Caki2 (cell line): ENCODE measurements at places on chromosomes 5 and 9. TPM values are rescaled to one million over a fixed set of nuclear protein-coding genes. Genes with fewer than 3 reads are reported as not detected.

The SLCO4C1 gene
- 4.1 and 4.4 TPM in 2 replicates for total RNA-seq

The PCA3 gene
- total RNA-seq = not detected in 2 replicates

The C5orf52 gene
- not detected in 2 replicates for total RNA-seq

The FST gene
- total RNA-seq = not detected in 2 replicates

- DNase-seq = no peak
These were observed 804 bp downstream of the ARSI start for GRCh38 chr5:150301901-150302300.

GRCh38 chr5:102856389-102856777 is 101.3 kb downstream of the PAM start:
- no peak for DNase-seq

DNA sequence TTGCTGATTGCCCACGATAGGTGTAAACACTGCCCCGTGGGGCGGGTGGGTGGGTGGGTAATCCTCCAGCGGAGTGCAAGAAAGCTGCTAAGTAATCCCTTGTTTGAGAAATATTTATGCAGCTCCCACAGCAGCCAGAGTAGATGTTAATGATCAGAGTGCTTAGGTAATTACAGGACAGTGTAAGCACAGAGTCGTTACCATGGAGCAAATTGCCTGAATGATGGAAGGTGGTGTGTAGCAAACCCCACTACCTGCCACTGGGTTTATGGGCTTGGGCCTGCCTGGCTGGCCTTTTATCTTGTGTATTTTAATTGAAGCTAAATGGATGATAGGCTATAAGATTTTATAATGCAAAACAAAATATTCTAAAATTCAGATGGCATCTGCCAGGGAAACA is 110.0 kb downstream of the COL5A1 start:
- no peak for DNase-seq

- peak; percentile 38 for DNase-seq
These were observed 19.0 kb upstream of the PTGER4 start for GRCh38 chr5:40660751-40661150.

DNA sequence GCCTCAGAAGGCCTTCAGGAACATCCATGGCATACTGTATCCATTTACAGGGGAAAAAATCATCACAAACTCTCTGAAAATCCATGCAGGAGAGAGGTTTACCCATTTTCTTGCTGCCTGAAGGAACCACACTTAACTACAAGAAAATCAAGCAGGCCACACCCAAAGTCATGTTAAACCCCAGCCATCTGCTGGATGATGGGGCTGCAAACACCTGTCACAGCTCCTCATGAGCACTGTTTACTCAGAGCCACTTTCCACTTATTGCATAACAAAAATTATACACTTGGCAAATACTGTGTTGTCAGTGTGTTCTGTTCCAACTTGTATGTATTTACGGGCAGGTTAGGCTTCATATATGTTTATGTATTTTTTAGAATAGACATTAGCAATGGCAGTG is 35.8 kb downstream of the PPIC start:
- DNase-seq = no peak

DNA sequence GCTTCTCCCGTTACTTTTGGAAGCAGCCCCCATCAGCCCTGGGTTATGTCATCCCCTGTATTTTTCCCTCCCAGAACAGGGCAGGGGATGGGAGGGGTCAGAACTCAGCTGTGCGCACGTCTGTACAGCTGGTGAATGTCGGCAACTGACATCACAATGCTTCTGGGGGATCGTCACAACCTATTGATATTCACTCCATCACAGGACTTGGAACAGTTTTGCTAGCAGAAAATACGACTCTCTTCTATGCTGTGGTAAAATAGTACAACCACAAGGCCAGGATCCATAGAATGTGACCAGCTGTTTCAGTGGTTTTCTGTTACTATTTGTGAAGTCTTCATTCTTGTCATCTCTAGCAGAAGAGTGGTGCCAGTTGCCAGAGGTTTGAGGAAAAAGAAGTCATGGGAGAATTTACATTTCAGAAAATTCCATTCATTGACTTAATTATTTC is 77.1 kb upstream of the KLF4 start:
- DNase-seq = no peak

- DNase-seq = no peak
These were observed 43.9 kb downstream of the SH3TC2 start for GRCh38 chr5:149018909-149019443.

GRCh38 chr9:131018621-131019020 is 9.6 kb downstream of the LAMC3 start:
- DNase-seq = no peak

GRCh38 chr5:159971931-159972461 is 36.9 kb upstream of the TTC1 start:
- DNase-seq = no peak

- DNase-seq = no peak
These were observed 368.3 kb downstream of the SPATA31D1 start for GRCh38 chr9:82356871-82357270.

DNA sequence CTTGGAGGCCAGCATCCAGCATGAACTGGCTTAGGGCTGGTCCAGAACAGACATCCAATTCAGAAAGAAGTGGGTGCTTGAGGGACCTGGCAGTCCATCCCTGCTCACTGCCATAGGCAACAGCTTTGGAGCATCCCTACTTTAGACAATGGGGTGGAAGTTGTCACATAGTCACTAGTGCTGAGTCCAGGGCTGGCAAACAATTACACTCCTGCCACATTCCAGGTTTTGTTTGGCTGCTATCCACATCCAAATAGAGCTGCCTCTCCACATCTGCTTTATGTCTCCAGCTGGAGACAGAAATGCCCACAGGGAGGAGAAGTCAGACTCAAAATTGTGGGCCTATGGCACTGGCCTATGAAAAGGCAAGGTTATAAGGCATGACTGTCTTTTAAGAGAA is 7.0 kb downstream of the FSTL4 start:
- no peak for DNase-seq

DNA sequence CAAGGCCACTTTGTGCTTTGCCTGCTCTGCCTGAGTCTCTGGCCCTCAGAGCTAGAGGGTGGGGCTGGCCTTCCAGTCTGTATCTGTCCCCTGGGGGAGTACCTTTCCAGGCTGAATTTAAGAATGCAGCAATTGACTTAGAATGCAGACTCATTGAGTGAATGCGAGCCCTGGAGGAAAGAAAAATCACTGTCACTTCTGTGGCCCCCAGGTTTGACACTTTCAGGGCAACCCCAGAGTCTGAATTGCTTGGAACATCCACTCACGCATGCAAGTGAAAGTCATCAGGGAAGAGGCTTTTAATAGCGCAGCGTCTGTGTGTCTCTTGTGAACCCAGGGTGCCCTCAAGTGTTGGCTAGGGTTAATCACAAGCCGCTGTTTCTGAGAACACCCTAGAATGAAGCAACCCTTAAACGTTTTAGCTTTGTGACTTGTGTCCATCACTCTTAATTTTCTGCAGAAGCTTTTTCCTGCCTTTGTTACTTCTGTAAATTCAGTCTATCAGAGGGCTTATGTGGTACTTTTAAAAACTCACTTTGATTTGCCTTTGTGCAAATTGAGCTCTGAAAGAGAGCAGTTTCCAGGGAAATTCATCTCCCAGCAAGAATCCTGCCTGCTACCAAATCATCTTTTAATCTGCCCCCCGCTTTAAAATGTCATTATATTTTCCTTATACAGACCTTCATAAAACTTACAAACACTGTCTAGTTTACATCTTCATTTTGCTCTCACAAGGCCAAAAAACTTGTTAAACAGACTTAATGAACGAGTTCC is 146.8 kb upstream of the IQGAP2 start:
- peak; percentile 36 for DNase-seq

DNA sequence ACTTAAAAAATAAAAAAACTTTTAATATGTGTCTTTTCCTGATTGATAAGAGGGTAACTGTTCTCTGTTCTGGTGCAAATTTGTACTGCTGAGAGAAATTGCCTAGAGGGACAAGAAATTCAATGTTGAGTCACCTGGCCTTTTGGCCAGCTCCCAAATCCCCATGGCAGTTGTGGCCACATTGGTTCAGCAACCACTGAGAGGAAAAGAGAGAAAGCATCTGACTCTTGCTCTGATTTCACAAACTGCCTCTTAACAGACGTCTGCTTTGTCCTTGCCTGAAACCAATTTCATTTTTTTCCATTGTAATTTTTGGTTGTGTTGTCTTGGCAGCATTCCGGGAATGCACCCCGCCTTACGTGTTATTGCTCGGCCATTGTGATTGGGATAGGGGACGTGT is 42.4 kb downstream of the NTRK2 start:
- peak; percentile 57 for DNase-seq

GRCh38 chr5:35899800-35900199 is 38.6 kb downstream of the CAPSL start:
- DNase-seq = no peak

- no peak for DNase-seq
These were observed 9.7 kb downstream of the RGMB start for GRCh38 chr5:98783051-98783649.

DNA sequence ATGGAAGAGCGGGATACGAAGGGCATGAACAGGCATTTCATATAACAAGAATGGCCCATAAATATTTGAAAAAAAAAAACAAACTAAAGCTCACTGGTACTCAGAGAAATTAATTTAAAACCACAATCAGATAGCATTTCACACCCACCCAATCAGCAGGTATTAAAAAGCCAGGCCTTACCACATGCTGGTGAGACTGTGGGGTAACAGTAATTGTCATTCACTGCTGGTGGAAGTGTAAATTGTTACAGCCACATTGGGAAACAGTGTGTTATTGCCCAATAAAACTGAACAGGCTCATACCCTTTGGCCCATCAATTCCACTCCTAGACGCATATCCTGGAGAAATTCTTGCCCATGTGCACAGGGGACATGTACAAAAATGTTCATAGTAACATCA is 66.0 kb downstream of the PLAC8L1 start:
- DNase-seq = no peak

- no peak for DNase-seq
These were observed 181.7 kb downstream of the ERCC6L2 start for GRCh38 chr9:96057155-96057554.

DNA sequence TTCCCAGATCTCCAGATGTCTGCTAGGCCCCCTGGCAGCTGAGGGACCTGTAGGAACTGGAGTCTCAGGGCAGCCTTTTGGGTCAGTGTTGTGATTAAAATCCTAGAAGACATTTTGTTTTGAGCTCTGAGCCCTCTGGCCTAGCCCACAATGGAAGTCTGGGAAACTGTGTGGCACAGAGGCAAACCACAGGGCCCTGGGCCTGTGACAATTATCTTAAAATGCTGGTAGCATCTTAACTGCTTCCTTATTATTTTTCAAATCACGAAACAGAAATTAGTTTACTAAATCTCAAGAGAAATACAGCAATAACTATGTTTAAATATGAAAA is 125.5 kb downstream of the STARD4 start:
- DNase-seq = no peak

DNA sequence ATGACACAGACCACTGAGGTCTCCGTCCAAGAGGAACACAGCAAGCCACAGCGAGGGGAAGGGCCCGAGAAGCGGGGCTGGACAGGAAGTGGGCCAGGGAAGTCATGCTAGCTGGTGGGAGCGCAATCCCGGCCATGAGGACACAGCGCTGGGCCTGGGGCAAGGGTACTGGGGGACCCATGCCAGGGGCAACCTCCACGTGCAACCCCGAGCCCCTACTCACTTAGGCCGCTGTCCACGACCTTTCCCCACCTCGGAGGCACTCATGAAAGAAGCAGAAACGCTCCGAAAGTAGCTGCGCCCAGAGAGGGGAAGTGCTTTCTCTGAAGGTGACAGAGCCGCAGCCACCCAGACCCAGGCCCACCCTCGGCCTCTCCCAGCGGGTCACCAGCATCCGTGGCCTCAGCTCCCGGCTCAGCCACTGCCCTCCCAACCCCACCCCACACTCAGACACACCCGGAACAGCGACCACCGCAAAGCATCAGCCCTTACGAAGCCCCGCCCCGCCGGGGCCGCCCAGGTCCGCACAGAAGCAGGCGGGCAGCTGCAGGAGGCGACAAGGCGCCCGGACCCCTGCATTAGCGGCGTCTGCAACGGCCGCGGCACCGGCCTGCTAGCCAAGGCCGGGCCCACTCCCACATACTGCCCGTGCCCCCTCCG is 782 bp downstream of the BICD2 start:
- DNase-seq = no peak

- no peak for DNase-seq
These were observed 236.4 kb upstream of the DAB2 start for GRCh38 chr5:39661026-39661779.

DNA sequence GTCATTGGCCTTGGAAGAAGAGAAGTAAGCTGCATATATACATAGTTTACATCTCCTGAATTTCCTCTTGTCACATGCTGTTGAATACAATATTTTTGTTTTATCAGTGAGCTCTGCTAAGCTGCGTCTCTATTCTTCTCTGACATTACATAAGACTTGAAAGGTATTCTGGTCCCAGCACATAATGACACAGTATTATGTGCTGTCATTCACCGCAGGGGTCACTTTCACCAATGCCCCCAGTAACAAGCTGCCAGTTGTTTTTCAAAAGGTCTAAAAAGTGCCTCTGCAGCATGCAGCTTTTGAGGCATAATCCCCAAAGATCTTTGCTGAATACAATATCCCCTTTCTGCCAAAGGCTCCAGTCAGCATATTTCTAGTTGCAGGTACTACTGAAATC is 349.0 kb upstream of the FAM174A start:
- no peak for DNase-seq

GRCh38 chr5:138732466-138732865 is 20.8 kb upstream of the CTNNA1 start:
- no peak for DNase-seq

DNA sequence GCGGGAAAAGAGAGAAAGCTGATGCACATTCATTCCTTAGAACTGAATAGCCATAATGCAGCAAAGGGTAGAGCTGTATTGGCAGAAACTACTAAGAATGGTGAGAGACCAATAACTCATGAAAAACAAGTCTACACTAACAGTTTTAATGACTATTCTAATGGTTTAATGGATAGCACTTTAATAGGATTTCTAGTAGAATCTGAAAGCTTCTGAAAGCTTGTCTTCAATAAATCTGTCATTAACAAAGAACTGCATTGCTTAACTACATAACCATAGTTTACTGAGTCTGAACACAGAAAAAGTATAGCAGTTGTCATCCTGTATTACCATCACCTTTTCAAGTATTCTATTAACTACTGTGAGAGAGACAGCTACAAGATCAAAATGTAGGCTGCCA is 617.8 kb upstream of the DMAC1 start:
- DNase-seq = no peak

DNA sequence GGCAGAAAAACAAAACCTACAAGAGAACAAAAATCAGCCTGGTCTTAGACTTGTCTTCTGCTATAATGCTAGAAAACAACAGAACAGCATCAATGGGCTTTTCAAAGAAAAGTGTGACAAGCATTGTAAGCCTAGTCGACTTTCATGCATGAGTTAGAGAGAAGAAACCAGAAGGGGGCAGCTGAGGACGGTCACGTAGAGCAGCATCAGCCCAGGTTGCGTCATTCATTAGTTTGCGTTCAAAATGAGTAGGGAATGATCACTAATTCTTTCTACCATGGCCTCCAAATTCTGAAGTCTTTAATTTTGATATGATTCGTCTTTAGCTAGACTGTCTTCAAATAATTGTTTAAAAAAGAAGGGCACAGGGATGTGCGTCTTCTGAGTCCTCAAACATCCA is 4.7 kb upstream of the ISCA1 start:
- peak; percentile 49 for DNase-seq

DNA sequence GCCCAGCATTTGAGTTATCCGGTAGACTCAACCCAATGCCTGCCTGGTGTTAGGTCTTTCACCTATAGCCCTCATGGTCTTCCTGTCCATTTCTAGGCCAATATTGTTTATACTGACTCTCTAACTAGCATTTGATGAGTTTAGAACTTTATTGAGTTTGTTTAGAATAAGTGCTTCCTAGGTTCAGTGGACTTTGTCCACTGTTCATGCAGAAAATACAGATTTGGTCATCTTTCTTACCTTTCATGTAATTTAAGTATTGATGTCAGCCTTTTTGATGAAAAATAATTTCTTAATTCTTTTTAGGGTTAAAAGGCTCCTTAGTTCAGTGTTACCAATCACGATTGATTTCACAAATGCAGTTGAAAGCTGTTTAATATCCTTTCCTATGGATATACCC is 22.0 kb downstream of the CYSTM1 start:
- DNase-seq = no peak
